ENCODE measurements at places on chromosomes 11 and 22.

GRCh38 chr22:35886309-35886708, 142.3 kb downstream of the RBFOX2 start:
- no peak for DNase-seq

GRCh38 chr11:11787305-11788062, 54.3 kb upstream of the USP47 start:
- DNase-seq, result peak; percentile 53

- no peak for DNase-seq
Observed at GRCh38 chr22:47806894-47807293, 1044.4 kb downstream of the TBC1D22A start.

DNA sequence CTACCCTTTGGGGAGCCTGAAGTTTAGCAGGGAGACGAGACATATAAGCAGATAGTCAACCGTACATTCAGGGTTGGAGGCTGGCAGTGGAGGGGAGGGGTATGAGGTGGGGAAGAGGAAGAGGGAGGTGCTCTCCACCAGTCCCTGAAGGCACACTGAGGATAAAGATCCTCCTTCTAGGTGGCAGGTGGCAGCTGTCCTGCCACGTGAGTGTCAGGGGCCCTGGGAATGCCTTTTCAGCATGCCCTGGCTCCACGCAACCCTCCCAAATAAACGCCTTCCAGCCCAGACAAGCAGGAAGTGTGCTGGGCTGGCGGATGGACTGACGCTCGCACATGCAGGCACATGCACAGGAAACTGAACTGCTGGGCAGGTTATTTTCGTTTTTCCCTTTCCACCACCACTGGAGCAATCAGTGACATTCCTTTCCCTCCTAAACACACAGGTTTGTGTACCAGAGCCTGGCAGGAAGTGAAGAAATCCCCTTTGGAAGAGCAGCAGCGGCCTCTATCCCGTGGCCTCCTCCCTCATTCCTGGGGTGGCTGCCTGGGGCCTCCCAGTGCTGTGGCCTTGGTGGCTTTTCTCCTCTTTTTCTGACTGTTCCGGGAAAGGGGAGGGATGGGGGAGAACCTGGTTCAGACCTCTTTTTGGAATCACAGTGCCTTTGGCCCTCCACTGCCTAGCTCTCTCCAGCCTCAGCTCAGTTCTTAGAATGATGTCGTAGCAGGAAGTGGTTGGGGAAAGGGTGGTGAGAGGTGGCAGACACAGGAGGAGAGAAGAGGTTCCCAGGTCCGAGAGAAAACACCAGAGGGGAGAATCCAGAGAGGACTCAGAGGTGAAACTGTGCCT, 157.0 kb upstream of the TIMP3 start:
- DNase-seq, result peak; percentile 1

- no peak for DNase-seq
Observed at GRCh38 chr11:19595840-19596751, 116.5 kb upstream of the NAV2 start.
